Inflammatory macrophage treated with lipopolysaccharide for 4 hours (primary cell): ENCODE measurements at places on chromosomes 2 and 18.

GRCh38 chr2:45640576-45640975 lies 10.9 kb upstream of the PRKCE start:
- no peak for DNase-seq

DNA sequence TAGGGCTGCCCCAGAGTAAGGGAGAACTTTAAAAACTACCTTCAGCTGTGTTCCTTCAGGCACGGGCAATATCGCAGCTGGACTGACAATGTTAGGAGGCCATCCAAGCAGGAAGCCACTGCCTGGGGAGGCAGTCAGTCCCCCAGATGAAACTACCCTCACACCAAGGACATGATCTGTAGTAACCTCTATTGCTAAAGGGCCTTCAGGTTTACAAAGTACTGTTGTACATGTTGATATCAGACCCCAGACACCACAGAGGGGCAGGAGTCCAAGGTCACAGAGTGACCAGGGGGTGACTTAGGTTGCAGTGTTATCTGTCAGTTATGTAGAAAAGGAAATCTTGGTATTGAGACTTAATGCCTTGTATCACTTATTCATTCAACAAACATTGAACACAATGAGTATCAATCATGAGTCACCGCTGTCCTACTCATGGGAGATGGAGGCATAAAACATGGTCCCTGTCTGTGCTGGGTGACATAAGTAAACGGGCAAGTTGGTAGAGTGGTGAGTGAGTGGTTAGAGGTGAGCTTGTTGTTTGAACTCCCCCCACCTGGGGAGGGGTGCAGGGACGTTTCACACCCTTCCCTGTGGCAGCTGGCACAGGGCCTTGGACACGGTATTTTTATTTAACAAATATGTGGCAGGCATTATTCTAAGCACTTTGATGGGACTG lies 7.1 kb downstream of the CABLES1 start:
- no peak for DNase-seq

DNA sequence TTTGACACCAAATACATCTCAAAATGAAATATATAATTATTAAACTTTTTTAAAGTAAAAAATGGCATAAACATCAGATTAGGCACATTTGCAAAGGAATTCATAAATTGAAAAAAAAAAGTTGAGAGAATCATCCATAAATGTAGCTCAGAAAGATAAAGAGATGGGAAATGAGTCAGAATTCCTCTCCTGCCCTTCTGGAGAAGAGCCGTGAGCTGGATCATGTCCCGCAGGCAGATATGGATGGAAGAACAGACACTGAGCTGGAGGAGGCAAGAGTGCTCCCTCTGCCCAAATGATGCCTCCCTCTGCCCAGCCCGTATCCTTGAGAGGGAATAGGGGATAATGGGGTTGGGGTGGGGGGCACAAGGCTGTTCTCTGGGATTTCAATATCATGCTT lies 190.9 kb downstream of the TFCP2L1 start:
- DNase-seq: no peak

- no peak for DNase-seq
Observed at GRCh38 chr2:28772351-28772750, 20.7 kb downstream of the PPP1CB start.

- DNase-seq: no peak
Observed at GRCh38 chr2:43071599-43072550, 154.5 kb downstream of the ZFP36L2 start.

- no peak for DNase-seq
Observed at GRCh38 chr2:120605231-120605935, 130.3 kb upstream of the GLI2 start.

- no peak for DNase-seq
Observed at GRCh38 chr18:22676423-22676822, 256.7 kb upstream of the RBBP8 start.

- no peak for DNase-seq
Observed at GRCh38 chr2:28507796-28508764, 12.2 kb downstream of the PLB1 start.

- no peak for DNase-seq
Observed at GRCh38 chr2:19810637-19811036, 91.1 kb downstream of the TTC32 start.

DNA sequence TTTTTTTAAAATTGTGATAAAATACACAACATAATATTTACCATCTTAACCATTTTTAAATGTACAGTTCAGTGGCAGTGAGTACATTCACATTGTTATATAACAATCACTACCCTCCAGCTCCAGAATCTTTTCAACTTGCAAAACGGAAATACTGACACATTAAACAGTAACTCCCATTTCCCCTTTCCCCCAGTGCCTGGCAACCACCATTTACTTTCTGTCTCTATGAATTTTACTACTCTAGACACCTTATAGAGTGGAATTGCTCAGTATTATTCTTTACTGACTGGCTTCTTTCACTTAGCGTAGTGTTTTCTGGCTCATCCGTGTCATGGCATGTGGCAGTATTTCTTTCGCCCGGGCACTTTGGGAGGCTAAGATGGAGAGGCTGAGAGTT lies 32.6 kb downstream of the FASTKD2 start:
- DNase-seq: peak; percentile 69

GRCh38 chr2:65700004-65700651 lies 267.7 kb upstream of the SPRED2 start:
- no peak for DNase-seq

DNA sequence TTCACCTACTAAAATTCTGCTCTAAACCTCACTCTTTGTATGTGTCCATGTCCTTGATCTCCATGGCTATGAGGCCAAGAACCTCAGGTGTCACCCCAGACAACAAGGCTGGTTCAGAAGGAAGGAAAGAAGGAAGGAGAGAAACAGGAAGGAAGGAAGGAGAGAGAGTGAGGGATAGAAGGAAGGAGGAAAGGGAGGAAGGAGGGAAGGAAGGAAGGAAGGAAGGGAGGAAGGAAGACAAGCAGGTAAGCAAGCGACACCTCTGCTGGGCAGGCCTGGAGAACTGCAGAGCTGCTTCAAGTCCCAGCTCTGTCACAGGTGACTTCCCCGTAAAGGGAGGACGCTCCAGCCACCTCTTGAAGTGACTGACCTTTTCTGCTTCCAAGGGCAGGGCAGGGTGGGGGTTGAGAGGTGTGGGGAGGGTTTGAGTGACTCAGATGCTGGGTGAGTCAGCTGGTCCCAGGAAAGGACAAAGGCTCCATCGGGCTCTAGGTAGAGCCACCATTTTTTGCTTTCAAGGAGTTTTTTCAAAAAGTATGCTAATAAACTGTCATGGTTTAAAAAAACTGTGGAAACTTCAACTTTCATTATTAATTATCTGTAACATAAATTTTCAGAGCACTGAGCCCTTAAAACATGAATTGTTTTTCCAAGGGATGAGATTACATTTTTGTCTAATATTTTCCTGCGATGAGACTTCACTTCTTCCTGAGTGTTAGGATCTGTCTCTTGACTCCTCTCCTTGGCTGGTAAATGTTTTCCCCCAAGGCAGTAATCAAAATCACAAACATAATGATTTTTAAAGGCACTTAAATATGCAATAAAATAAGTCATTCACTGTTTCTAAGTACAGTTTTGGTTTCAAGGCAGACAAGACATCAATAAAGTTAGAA lies 90.1 kb upstream of the L3MBTL4 start:
- DNase-seq: no peak

- no peak for DNase-seq
Observed at GRCh38 chr2:64649013-64649484, 4.7 kb downstream of the SERTAD2 start.

- no peak for DNase-seq
Observed at GRCh38 chr2:233178994-233179847, 72.3 kb upstream of the ATG16L1 start.

DNA sequence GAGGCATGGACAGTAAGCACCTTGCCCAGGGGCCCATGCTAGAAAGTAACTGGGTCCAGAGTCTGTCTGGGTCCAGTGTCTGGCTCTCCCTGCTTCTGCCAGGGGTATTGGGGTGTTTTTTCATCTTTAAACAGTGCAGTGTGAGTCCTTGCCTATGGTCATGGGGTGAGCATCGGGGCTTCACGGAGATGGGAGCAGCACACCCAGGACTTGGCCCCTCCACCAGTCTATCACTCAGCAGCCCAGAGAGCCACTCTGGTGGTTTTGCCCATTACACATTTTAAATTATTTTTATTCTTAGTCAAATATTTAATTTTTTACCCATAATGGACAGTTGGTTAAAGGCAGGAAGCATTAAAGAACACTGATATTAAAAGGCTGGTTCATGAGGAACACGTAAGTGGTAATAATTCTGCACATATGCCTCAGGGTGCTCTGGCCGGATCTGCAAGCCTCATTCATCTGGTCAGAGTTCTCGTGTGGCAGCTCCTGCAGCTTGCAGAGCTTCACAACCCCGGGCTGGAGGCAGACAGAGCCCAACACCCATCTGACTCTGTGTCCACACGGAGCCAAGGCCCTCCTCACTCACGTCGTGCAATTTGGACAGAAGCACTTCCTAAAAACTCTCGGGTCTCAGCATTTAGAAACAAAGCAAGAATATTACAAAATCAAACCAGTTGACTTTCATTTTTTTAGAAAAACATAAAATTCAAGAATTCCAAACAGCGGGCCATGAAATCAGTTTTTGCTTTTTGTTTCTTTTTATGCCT lies 204.1 kb downstream of the CTIF start:
- peak; percentile 92 for DNase-seq

- no peak for DNase-seq
Observed at GRCh38 chr2:9326975-9327374, 96.4 kb downstream of the ITGB1BP1 start.

GRCh38 chr2:231655488-231655887 lies 52.8 kb upstream of the PTMA start:
- no peak for DNase-seq

DNA sequence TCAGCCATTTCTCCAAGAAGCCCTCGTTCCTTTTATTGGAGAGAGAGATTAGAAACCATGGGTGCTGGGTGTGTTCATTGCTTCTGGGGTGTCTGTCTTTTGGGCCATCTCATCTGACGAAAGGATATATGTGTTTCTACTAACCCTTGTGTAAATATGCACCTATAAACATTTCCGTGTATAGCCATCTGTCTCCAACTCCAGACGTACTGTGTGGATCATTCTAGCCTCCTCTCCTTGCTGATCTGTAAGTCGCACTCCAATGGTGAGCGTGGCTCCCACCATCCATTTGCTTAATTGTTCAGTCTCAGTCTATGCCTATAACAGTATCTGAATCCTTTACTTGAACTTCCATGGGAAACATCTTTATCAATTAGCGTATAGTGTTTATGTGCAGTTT lies 1.8 kb downstream of the RBFA start:
- no peak for DNase-seq

DNA sequence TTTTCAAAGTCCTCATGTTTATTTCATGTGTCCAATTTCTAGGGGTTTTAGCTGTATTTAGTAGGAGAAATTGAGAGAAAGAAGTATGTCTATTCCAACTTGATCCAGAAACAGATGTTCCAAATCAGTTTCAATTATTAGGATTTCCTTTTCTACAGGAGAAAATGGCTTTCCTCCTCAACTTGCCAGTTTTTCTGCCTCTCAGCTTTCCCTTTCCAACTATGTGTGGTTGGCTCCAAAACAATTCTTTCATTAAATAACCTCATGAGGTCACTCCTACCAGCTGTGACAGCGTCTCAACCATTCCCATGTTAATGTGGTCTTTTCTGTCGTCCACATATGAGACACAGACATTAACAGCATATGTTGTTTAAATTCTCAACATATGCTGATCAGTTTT lies 13.1 kb downstream of the XIRP2 start:
- no peak for DNase-seq

DNA sequence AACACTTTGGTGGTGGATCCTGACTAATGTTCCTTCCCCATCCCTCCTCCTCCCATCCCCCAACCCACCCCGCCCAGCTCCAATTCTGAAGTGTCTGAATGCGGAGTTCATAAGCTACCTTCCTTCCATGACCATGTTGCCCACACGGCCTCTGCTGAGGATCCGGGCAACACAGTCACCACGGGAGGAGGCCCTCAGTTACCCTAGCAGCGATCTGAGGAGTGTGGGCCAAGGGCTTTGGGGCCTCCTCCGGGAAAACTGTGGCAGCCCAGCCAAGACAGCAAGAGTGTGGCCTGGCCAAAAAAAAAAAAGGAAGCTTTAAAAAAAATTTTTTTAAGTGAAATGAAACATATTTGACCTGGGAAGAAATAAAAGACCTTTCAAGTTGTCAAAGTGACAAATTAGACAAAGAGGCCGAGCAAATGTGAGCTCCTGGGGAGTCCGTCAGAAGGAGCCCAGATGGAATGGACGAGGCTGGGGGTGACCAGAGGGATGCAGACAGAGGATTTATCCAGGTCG lies 169.0 kb upstream of the PKDCC start:
- no peak for DNase-seq

DNA sequence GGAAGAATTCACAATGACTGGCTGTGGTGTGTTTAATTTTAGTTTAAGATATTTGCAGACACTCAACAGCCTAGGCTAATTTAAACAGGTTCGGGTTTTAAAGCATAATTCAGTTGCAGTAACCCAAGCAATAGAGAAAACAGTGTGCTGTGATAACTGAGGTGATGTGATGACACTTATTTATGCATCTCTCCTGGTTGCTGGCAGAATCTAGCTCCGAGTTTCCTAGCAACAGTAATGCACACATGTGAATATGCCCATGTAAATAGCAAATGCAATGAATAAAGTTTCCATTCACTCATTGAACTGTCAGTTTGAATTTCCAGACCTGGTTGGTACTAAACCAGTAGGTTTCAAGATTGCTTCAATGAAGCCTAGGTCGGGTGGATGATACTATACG lies 426.5 kb downstream of the TMX3 start:
- DNase-seq: no peak

- peak; percentile 89 for DNase-seq
Observed at GRCh38 chr2:102063487-102063911, 71.7 kb downstream of the IL1R2 start.

GRCh38 chr2:42430188-42430587 lies 63.6 kb downstream of the KCNG3 start:
- no peak for DNase-seq

GRCh38 chr2:37226863-37227262 lies 4.5 kb downstream of the CEBPZ start:
- DNase-seq: no peak

DNA sequence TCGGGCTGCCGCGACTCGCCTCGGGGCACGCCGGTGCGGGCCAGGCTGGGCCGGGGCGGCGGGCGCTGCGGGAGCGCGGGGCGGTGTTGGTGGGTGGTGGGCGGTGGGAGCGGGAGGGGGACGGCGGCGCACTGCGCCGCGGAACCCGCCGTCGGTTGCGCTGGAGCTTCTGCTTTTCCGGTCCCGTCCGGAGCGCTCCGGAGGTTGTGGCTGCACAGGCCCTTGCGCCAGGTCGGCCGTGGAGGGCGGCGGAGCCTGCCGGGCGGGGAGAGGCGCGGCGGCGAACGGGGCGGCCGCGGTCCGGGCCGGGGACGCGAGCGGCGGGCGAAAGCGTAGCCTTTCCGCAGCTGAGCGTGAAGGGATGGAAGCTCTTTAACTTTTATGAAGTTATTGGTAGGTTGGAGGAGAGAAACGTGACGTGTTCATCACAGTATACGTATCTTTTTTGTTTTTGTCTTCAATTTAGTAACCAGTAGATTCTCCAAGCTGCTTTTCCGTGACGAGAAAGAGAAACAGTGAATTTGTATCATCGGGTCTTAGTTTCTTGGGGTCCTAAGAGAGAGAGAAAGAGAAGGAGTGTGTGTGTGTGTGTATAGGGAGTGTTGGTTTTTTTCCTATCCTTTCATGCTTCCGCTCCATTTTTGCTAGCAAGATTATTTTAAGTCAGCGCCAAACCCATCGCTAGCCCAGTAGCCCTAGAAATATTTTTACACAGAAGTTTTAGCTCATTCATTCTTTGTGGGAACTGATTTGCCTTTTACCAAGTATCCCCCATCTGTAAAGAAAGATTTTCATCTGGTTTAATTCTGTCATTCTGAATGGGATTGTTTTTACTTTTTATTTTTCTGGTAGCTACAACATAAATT lies 535 bp downstream of the ATG4B start:
- DNase-seq: peak; percentile 58
